ENCODE measurements at places on chromosomes 7 and 10.

DNA sequence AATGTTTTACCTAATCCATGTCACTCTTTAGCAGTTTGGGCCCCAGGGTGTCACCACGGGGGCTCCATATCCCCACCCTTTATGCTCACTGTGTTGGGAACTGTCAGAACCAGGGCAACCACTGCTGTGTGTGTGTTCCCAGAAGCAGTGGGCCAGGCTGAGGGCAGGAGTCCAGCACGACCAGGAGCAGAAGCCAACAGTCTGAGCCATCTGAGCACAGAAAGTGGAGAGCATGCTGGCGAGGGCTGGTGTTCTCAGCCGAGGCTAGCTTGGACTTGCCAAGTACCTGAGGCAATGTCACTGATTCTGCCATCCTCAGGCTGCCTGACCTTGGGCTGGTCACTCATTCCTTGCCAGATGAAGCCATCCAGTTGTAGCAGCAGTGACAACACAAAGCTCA lies 285.0 kb downstream of the BMPER start:
- DNase-seq, result no peak

- peak; percentile 92 for DNase-seq
These were observed 38.6 kb upstream of the SH2D4B start for GRCh38 chr10:80498833-80499741.

DNA sequence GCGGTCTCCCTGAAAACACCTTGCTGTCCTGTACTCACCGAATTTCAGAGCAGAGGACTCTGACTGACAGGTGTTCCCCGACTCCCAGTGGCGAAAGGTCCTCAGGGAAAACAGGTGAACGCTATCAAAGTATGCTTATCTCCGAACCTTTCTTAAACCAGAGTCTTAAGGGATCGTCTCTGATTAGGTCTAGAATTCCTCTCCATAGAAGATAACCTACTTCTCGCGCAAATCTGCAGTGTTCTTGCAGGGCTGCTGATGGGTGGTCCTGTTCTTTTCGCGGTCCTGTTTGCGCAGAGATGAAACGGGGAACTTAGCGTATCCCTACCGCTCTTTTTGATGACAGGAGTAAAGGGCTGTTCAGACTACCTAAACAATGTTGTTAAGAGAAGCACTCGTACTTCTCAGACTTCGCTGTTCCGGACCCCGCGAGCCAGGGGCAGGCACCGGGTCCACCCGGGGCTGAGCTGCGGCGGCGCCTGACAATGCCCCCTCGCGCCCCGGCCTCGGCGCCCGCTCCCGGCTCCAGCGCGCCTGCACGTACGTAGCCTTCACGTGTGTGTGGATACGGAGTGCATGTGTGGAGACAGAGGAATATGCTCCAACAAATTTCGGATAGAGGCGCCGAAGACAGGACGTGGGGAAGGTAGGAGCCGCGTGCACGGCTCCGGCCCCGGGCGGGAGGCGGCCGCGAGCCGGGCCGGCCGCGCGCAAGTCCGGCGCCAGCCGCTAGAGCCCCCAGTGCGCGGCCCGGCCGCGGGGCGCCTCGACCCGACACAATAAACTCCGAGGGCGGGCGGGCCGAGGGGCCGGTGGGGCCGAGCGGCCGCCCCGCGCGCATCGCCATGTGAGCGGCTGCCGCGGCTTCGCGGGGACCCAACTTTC lies 766 bp upstream of the ZMYND11 start:
- peak; percentile 17 for DNase-seq

GRCh38 chr10:4121502-4122380 lies 336.7 kb upstream of the KLF6 start:
- no peak for DNase-seq

- peak; percentile 37 for DNase-seq
These were observed 269.8 kb downstream of the FZD1 start for GRCh38 chr7:91533996-91534395.

DNA sequence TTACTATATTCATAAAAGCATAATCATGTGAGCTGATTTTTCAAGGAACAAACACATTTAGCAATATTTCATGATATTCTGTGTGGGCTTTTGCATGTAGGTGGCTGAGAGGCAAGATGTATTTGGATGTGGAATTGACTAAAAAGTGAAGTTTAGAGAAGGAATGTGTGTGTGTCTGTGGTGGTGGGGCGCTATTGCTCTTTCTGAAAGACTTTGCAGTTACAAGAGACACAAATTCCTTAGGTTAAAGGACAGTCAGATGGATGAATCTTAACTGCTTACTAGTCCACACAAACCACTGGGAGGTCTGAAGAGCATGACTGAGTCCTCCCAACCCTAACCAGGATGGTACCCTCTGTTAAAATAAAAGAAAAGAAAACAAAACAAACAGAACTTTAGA lies 200.1 kb downstream of the SDHAF3 start:
- no peak for DNase-seq

GRCh38 chr10:100744987-100745881 lies at the start of gene PAX2:
TSS of gene PAX2 (plus strand) at chr10:100745582. CDS start at chr10:100746261, 679 bp downstream.
- no peak for DNase-seq

- DNase-seq, result no peak
These were observed 122.8 kb downstream of the ZNF365 start for GRCh38 chr10:62496925-62497324.

- DNase-seq, result no peak
These were observed 102.1 kb upstream of the PDGFA start for GRCh38 chr7:621572-622285.

GRCh38 chr10:65234261-65234660 lies 1691.6 kb upstream of the LRRTM3 start:
- no peak for DNase-seq

- no peak for DNase-seq
These were observed 40.4 kb upstream of the ZNF32 start for GRCh38 chr10:43689007-43689491.

DNA sequence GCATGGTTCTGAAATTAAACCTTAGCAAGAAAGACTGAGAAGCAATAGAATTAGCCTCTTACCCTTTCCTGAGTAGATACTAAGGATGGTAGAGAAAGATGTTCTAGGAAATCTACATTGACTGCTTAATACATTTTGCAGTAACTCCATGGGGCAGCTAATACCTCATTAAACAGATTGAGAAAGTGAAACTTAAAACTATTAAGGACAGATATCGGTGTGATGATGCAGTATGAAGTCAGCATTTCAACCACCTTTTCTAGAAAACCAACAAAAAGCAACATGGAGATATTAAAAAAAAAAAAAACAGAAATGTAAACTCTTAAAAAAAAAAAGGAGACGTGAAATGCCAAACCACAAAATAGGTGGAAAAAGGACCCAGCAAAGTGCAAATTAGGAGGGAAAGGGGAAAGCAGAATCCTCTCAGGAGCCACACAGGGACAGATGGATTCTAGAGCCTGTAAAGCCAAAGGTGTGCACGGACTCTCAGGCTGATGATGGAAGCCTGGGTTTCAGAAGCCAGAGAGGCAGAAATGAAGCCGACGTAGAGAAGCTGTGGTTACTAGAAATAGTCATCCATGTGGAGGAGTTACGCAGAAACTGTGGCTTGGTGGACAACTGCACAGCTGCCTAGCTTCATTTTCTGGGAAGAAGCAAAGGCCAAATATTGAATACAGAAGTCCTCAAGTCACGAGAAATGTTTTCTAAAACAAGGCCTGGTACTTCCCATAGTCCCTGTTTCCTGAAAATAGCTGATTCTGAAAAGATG lies 38.1 kb upstream of the GPR141 start:
- DNase-seq, result no peak

- no peak for DNase-seq
These were observed 992 bp upstream of the IGF2BP3 start for GRCh38 chr7:23471106-23471859.

GRCh38 chr10:114613237-114613979 lies 44.7 kb downstream of the ABLIM1 start:
- DNase-seq, result no peak

GRCh38 chr7:73667344-73668102 lies at the start of gene VPS37D:
TSS of gene VPS37D (plus strand) at chr7:73667831. CDS start at chr7:73667959, 128 bp downstream.
- peak; percentile 54 for DNase-seq

GRCh38 chr7:2024567-2024918 lies 208.2 kb downstream of the MAD1L1 start:
- DNase-seq, result no peak

DNA sequence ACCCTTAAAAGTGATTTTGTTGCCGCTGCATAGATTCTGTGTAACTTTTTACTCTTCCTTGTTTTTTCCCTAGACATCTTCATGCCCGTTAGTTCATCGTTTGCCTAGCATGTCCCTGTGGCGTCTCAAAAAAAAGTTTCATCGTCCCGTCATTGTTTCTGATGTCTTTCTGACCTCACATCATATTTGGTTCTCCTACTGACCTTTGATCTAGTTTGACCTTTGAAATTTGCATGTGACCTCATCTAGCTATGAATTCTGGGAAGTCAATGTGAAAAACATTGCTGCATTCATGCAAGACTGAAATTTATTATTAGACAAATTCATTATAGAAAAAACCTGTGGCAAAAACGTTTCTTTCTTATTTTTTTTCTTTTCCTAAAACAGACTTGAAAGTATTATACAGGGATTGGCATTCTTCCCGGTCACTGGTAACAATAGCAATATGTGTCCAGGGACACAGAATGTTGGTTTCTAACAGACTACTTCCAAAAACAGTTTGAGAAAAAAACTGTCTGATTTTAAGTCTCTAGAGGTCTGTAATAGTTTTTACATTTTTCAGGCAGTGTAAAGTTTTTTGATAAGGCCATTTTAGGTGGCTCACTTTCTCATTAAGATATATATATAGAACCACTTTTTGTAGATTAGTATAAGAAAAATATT lies 280.9 kb downstream of the USP6NL start:
- DNase-seq, result no peak

GRCh38 chr7:150962290-150962552 lies 15.9 kb downstream of the KCNH2 start:
- no peak for DNase-seq

DNA sequence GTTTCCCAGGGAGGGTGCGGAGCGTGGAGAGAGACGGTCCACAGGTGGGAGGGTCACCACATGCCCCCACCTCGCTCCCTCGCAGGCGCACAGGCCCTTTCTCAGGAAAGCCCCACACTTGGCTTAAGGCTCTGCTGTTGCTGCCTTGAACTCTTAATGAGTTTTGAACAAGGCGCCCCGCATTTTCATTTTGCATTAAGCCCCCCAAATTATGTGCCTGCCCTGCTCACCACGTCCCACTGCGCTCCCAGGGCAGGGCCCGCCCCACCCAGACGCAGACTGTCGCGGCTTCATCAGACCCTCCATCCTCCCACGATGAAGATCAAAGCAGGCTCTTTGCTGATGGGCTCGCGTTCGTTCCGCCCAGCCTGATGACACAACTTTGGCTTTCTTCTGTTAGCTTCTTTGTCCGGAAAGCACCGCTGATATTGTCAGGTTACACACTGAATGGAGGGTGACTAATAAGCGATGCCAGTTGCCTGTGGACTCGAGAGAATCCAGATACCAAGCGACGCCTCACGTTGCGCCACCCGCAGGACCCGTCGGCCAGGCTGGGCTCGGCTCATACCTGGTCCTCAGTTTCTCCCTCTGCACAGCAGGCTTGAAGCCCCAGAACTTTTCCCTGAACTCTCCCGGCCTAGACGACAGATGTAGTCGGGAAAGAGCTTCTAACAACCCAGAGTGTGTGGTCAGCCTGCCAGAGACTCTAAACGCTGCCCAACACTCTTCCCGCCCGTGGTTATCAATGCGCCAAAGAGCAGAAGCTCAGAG lies 9.5 kb downstream of the CALML3 start:
- peak; percentile 68 for DNase-seq

DNA sequence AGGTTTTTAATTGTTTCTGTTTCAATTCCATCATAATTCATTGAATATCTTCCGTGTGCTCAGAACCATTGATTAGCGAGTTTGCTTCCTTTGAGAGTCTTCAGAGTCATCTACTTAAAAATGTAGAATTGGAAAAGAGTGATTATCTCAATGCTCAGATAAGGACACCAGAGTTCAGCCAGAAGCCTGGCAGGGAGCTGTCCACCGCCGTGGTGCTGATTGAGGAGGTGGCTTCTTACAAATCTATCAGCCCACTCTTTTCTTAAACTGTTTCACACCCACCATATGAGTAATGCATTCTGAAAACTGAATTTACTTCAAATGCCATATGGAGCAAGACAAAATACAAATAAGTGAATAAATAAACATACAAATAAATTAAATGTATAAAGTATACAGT lies 79.3 kb downstream of the INSYN2A start:
- peak; percentile 29 for DNase-seq

GRCh38 chr7:30510124-30511075 lies 5.8 kb upstream of the GGCT start:
- DNase-seq, result peak; percentile 61

GRCh38 chr10:81570349-81570748 lies 304.6 kb upstream of the NRG3 start:
- no peak for DNase-seq

DNA sequence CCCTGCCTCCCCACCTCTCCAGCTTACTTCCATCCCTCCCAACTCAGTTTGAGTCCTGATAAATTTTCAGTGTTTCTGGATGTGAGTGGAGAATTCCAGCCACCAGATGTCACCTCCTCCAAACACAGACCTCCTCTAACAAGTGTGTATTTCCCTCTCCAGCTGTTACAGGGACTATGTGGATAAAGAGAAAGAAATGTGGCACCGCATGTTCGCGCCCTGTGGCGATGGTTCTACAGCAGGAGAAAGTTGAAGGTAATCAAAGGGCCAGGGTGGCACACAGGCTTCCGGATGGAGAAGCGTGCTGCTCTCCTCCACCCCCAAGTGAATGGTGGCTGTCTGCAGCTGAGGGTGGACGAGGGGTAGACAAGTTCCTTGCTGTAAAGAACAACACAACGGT lies 14.7 kb downstream of the FKBP6 start:
- peak; percentile 27 for DNase-seq

DNA sequence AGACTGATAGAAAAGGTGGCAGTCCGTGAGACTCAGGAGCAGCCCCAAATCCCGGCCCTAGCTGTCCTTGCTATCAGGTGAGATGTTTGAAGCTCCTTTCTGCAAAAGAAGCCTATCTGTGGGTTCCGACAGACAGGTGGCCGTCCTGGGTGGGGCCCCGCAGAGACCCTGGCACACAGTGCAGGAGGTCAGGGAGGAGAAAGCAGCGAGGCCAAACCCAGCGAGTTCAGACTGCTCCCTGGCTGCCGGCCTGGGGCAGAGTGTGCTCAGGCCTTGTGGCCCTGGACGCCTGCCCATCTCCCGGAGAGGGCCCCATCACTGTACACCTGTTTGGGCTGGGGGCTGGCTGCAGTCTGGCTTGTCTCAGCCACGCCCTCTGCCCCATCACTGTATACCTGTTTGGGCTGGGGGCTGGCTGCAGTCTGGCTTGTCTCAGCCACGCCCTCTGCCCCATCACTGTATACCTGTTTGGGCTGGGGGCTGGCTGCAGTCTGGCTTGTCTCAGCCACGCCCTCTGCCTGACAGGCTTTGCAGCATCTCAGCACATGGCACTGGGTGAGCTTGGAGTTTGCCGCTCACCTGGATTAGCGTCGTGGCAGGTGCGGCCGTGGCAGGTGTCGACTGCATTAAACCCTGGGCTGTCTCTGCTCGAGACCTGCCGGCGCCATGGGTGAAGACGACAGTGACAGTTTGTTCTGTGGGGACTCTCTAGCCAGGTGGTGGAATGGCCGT lies 11.8 kb upstream of the PRKAR1B start:
- no peak for DNase-seq

- DNase-seq, result peak; percentile 95
These were observed 62.0 kb upstream of the NAMPT start for GRCh38 chr7:106346678-106347217.

- DNase-seq, result peak; percentile 27
These were observed at the start of gene PCBD1 for GRCh38 chr10:70887804-70888800. TSS of gene PCBD1 (minus strand) at chr10:70888565. CDS start at chr10:70888533, 32 bp downstream.

- DNase-seq, result no peak
These were observed 92.0 kb downstream of the ITGA8 start for GRCh38 chr10:15627617-15628196.
